ENCODE measurements at places on chromosomes 3 and 15.

DNA sequence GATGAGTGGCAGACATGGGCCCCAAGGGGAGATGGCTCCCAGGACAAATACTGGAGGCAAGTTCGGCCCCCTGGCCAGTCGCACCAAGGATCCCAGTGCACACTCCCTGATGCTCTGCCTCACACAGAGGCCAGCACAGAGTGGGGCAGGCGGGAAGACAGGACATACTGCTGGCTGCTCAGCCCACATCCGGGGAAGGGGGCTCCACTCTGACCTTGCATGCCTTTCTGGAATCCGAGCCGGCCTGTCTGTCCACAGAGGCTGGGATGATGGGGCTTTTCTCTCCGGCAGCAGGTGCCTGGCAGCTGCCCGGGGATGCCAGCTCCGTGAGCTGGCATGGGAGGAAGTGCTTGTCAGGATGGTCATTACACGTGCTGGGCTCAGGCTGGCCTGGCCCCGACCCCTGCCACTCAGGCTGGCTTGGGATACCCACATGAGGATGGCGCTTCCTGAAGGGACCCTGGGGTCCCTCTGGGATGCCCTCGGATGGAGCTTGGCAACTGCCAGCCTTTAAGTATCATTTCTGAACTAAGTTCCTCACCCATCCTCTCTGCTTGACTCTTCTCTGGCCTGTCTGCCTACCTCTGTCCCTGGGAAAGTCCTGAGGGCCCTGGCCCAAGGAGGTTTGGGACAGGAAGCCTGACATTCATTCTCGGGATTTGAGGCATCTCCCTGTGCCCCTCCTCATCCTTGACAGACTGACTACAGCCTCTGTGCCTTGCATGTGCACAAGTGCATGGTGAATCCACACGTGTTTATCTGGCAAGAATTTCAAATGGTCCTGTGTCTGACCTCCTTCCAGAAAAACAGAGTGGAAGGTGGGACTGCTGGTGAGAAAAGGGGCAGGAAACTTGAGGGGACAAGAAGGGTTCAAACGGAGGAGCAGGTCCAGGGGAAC is 46.5 kb downstream of the EXOG start:
- DNase-seq = no peak

GRCh38 chr3:66211779-66212178 is 9.0 kb upstream of the SLC25A26 start:
- no peak for DNase-seq

GRCh38 chr3:65177960-65178376 is 490.2 kb upstream of the ADAMTS9 start:
- no peak for DNase-seq

GRCh38 chr15:96564546-96564945 is 234.0 kb downstream of the NR2F2 start:
- no peak for DNase-seq

Measured in activated naive CD8-positive, alpha-beta T cell treated with anti-CD3 and anti-CD28 coated beads, Interleukin-2, amount 50 U/mL, for 24 hours (primary cell).